ENCODE measurements at places on chromosomes 1 and 21. TPM values are rescaled to one million over a fixed set of nuclear protein-coding genes. Genes with fewer than 3 reads are reported as not detected.

FCRL5 gene
- not detected for total RNA-seq

DNA sequence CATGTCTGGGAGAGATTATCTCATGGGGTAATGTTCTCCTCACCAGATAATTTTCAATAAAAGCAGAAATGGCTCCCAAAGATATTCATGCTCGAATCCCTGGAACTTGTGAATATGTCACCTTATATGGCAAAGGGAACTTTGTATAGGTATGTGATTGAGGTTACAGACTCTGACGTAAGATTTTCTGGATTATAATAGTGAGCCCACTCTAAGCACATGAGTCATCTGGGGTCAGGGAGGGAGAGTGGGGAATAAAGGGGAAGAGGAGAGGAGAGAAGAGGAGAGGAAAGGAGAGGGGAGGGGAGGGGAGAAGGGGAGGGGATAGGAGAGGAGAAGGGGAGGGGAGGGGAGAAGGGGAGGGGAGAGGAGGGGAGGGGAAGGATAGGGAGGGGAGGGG lies 1193.9 kb downstream of the PLA2G4A start:
- H3K4me3 ChIP-seq: no peak overlapping the region
- no peak for DNase-seq
- no peaks in the 10 kb centered on the region for H3K4me1 ChIP-seq

DNA sequence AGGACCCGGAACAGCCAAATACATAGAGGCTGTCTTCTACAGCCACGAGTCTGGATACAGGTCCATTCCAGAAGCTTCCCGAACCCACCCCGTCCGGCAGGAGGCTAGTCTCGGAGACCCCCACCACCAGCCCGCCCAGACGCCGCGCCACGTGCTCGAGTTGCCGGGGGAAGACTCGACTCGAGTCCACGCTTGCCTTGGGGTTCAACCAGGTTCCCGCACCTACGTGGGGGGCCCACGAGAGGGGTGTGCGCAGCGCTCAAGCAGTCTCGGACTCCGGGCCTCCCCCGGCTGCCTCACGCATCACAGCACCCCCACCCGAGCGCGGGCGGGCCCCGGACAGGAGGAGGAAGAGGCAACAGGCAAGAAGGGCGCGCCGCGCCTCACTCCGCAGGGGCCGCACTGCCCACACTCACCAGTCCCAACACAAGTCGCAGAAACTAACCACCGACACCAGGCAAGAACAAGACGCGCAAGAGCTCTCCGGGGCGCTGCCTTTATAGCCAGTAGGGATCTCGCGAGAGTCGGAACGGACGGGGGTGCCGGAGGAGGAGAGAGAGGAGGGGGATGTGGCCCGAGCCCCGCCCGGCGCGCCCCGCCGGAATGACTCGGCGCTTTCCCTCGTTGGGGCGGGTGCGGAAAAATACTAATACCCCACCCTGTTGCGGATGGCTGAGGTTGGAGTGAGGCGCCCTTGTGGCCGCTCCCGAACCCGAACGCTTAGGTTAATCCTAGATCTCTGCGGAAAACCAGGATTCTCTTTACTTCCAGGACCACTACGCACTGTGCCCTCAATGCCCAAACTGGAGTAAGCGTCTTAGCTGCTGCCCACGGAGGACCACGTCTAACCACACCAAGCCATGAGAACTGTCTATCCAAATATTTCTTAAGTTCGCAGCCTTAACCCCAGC lies at the start of gene PRDX1:
Gene PRDX1 (minus strand): TSS at position 472 of the 911 bp plus-strand sequence. CDS start 2,841 bp downstream, outside the sequence.
- peak; percentile 98 for DNase-seq
- H3K27me3 ChIP-seq: no peaks in the 10 kb centered on the region
- H3K27ac ChIP-seq: peak within 1 kb of the TSS; percentile 87
- peaks cover 28% of the 10 kb centered on the region for H3K36me3 ChIP-seq

GRCh38 chr21:25898671-25899070 lies 163.9 kb downstream of the GABPA start:
- DNase-seq: no peak
- no peak overlapping the region for H3K4me3 ChIP-seq
- no peaks in the 10 kb centered on the region for H3K4me1 ChIP-seq
- no peak overlapping the region for H3K27ac ChIP-seq
- H3K36me3 ChIP-seq: no peaks in the 10 kb centered on the region
- no peaks in the 10 kb centered on the region for H3K27me3 ChIP-seq

DNA sequence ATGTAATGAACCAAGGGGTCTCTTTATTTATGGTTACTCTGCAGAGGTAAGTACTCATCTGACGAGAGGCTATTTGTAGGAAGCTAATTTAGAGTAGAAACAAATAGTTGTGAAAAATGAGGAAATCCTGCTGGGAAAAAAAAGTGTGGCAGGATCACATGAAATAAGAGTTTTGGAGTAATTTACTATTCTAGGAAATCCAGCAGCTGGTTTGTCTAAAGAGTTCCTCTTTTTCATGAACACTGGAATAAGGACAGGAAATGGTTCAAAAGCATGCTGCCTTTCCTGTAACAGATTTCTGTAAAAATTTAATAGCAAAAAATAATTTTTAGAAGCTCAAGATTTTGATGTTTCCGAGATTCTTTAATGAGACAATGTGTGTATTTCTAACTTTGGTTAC lies 177.3 kb downstream of the CHRM3 start:
- H3K27me3 ChIP-seq: no peaks in the 10 kb centered on the region
- H3K4me1 ChIP-seq: no peaks in the 10 kb centered on the region
- no peaks in the 10 kb centered on the region for H3K36me3 ChIP-seq
- no peak overlapping the region for H3K27ac ChIP-seq

DNA sequence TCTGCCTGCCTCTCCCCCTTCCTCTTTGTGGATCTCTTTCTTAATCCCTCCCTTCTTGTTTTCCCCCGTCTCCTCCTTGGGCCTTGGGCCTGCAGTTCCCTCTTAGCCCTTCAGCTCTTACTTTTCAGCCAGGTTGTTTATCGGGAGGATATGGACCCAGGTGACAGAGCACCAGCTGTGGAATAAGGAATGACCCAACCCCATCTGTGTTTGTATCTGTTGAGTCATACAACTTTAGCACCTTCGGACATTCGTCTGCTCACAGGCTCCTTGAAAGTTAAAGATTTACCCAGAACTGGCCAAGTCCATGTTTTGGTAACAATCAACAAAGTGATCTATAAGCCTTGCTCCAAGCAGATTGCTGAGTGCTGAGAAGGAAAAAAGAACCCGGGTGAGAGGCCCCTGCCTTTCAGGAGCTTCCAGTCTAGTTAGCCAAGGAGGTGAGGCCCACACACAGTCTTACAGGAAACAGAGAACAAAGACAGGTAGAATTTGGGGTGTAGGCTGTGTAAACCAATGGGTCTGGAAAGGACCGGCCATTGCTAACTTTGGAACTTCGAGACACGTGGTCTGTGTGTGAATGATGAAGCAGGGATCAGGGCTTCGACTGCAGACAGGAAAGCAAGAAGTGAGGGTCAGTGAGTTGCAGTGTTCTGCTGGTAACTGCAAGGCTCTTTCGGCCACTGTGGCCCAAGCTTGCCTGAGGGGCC lies 66.7 kb upstream of the F3 start:
- no peak overlapping the region for H3K27ac ChIP-seq
- no peak for DNase-seq
- no peak overlapping the region for H3K4me3 ChIP-seq
- peaks cover 4% of the 10 kb centered on the region for H3K27me3 ChIP-seq
- H3K4me1 ChIP-seq: no peaks in the 10 kb centered on the region

KIF26B gene
- 0.02 TPM for total RNA-seq

SPRR3 gene
- not detected for total RNA-seq
